Frontal cortex (tissue), 4 donors: ENCODE measurements at places on chromosomes 2 and 18.

GRCh38 chr2:221554769-221555493, 17.2 kb downstream of the EPHA4 start:
- no peak for DNase-seq

GRCh38 chr2:18610651-18611050, 21.3 kb upstream of the NT5C1B start:
- DNase-seq: no peak

DNA sequence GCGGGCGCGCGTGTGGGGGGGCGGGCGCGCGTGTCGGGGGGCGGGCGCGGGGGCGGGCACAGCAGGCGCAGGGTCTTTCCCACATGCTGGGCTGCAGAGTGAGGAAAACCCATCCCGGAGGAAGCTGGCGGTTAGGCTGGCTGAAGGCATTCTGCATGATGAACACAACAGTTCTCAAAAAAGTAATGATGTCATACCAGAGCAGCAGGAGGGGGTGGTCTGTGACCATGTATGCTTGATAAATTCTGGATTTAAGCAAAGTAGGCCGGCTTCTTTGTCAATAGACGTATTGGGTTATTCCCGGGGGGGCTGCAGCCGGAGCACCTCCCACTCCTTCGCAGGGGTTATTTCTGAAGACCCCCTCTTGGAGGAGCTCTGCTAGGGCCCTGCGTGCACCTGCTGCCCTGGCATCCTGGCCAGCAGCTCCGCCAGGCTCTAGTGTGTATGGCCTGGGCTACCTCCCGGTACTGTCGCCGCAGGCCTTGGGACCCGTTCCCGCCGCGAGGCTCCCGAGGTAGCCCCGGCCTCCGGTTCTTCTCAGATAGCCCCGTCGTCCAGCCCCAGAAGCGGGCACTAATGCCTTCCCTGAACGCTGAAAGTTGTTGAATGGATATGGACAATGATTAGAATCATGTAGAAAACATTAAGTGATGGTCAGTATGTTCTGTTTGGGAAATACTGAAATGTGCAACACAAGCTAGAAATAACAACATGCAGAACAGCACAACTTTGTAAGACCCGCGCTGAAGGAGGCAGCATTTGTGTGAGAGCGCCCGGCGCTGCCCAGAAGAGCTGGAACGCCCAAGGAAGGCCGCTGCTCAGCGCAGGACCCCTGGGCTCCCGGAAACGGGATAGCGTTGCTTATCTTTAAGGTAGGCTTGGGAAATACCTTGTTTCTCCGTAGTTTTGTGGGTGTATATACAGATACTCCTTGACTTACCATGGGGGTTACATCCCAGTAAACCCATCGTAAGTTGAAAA, 101.4 kb upstream of the RAB6C start:
- DNase-seq: peak; percentile 35

- no peak for DNase-seq
Measured at GRCh38 chr18:52395146-52395852, 55.3 kb downstream of the DCC start.

GRCh38 chr18:6210349-6211173, 204.2 kb downstream of the L3MBTL4 start:
- DNase-seq: no peak

- no peak for DNase-seq
Measured at GRCh38 chr2:64406407-64406774, 47.6 kb upstream of the LGALSL start.

- no peak for DNase-seq
Measured at GRCh38 chr2:216369821-216370220, 2.5 kb downstream of the MARCHF4 start.

DNA sequence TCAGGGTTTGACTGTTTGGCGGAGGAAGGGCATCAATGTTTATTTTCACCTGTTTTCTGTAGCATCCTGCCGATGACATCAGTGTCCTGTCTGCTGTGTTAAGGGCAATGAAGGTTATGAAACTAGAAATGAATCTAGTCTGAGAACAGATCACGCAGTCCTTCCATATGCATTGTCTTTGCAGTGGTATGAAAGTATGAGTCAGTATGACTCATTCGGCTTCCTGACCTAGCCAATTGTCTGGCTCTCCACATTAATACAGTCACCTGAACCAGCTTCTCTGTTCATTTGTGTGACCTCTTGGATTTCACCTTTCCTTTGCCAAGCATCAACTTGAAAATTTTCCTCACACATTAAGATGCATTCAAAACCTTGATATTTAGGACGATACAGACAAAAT, 353.8 kb downstream of the RND3 start:
- DNase-seq: no peak

- DNase-seq: no peak
Measured at GRCh38 chr18:58829263-58829662, 35.4 kb upstream of the ZNF532 start.

GRCh38 chr2:9781252-9781651, 62.0 kb upstream of the TAF1B start:
- DNase-seq: no peak

GRCh38 chr2:210475706-210476105, 853 bp downstream of the LANCL1 start:
- no peak for DNase-seq

- DNase-seq: peak; percentile 20
Measured at GRCh38 chr2:12168791-12169388, 422.5 kb downstream of the LPIN1 start.

- no peak for DNase-seq
Measured at GRCh38 chr2:113117541-113118262, 9.7 kb upstream of the IL1RN start.
